ENCODE measurements at places on chromosomes 2 and 18.

GRCh38 chr2:163701399-163702195 lies 34.2 kb downstream of the FIGN start:
- no peak for DNase-seq

DNA sequence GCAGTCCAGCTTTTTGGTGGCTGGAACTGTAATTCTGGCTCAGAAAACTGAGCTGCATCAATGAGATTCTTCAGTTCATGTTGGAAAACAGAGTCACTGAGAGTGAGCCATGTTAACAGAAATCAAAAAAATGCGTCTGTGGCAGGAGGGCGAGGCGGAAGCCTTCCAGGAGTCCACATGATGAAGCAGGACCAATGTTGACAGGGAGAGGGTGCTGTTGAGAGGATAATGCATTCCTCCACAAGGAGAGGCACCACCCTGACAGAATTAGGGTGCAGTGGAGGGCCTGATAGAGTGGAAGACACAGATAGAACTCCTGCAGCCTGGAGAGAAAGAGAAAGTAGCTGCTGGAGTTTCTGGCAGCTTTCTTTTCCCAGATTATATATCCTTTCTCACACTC lies 111.5 kb downstream of the MGAT5 start:
- no peak for DNase-seq

DNA sequence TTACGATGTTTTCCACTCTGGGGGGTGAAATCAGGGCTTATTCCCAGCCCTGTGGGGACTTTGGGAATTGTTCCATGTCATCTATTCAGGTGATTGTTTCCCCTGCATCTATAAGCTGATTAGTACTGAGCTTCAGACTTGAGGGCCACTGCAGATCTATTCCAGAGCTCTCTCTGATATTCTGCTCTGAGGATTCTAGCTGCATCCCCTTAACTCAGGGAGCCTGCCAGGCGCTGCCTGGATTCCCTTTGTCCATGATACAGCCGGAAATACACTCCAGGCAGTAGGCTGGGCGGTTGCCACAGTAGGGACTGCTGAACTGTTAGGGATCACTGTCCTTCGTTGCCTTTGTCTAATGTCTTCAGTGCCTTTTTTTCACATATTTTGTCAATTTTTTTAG lies 31.3 kb downstream of the PTRHD1 start:
- no peak for DNase-seq

- no peak for DNase-seq
These were observed 25.2 kb downstream of the DYTN start for GRCh38 chr2:206692971-206693370.

DNA sequence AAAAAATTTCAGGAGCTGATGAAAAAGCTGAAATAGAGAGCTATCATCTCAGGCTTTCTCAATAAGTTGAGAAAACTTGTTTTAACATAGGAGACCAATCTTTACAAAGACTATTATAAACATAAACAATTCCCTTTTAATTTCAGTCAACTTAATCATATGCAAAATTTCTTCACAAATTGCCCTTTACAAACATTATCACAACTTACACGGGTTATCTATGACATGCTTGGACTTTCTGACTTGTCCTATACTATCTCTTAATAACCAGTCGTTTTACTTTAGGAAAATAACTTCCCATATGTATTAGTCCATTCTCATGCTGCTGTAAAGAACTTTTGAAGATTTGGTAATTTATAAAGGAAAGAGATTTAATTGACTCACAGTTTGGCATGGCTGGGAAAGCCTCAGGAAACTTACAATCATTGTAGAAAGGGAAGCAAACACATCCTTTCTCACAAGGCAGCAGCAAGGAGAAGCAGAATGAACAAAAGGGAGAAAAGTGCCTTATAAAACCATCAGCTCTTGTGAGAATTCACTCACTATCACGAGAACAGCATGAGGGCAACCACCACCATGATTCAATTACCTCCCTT lies 1583.7 kb upstream of the CELF4 start:
- DNase-seq, result no peak

- DNase-seq, result no peak
These were observed 593 bp downstream of the ZNF514 start for GRCh38 chr2:95158891-95159619.

- no peak for DNase-seq
These were observed 55.4 kb downstream of the EML4 start for GRCh38 chr2:42224422-42225067.

DNA sequence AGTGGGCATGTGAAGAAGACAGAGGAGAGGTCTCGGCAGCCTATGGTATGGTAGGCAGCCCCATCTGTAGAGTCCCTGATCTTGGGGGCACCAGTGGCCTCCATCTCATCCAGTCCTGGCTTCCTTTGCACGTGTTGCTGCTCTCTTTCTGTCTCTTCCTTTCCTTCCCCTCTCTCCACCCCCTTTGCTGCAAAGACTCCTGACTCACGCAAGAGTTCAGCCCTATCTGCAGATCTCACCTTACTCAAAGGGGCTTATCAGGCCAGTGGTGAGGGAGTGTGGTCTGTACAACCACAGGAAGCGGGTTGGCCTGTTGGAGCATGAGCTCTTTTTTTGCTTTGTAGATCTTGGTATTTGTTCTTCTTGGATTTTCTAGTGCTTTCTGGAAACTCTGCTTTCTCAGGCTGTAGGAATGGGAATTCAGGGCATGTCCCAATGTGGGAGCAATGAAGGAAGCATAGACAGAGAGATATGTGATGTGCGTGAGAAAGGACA lies 14.6 kb upstream of the NT5DC4 start:
- no peak for DNase-seq

- DNase-seq, result no peak
These were observed 117.5 kb downstream of the GALNT14 start for GRCh38 chr2:31020713-31021112.

- no peak for DNase-seq
These were observed 217.7 kb upstream of the TCF4 start for GRCh38 chr18:55805666-55806065.

DNA sequence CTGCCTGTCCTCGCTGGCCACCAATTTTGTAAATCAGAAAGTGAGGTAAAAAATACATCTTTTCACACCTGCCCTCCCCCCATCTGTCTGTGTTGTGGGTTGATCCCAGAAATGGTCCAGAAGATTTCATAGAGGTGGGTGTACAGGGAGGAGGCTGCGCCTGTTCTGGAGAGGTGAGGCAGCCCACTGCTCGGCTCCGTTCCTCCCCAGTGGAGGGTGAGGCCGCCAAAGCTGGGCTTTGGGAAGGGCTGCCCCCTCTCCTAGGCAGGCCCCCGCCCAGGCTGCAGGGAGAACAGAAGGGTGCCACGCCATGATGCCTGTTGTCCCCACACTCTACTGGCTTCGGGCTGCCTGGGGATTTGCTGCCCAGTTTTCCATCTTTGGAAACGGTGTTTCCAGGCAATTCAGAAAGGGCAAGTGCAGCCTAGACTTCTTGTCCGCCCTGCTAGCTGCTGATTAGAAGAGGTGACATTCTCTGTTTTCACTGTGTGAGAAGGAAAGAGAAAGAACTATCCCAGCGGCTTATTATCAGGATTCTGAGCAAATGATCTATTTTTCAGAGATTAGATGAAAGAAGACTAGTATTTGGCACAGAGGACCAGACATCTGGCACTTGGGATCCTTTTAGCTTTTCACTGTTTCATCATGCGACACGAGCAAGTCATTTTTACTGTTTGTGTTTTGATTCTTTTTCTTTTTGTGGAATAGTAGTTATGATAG lies 18.7 kb downstream of the SMARCAL1 start:
- DNase-seq, result no peak

DNA sequence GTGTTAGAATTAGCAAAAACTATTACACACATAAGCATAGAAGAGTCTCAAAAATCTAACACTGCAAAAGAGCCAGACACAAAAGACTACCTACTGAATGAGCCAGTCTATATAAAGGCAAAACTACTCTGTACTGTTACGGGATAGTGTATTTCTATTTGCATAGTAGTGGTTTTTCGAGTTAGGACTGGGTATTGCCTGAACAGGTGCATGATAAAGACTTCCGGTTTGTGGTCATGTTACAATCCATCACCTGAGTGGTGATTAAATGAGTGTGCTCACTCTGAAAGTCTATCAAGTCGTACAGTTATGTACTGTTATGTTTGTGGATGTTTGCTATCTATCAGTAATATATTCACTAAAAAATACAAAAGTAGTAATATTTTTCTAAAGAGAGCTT lies 523.3 kb upstream of the SYT4 start:
- no peak for DNase-seq

DNA sequence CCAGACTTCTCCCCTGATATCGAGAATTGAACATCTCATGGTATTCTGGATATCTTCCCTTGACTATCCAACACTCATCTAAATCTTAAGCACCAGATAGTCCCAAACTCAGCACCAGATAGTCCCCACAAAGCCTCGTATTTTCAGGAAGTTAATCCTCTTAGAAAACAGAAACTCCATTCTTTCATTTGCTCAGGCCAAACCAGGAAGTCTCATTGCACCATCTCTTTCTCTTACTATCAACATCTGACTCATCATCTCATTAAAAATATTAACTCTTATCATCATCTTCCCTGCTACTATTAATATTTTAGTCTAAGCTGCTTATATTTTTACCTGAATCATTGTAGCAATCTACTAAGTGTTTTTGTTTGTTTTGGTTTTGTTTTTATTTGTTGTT lies 286.4 kb downstream of the GALNT13 start:
- no peak for DNase-seq

DNA sequence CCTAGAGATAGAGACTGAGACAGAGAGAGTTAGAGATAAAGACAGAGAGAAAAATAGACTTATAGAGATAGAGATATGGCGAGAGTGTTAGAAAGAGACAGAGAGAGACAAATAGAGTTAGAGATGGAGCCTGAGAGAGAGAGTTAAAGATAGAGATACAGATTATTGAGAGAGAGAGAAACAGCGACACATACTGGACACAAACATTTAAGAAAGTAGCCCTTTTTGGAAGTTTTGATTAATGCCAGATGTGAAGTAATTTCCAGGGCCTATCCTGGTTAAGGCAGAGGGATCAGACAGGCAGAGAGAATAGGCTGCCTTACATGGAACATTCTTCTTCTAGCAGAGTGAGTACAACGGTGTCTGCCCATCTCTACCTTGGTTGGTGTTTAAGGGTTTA lies 311.6 kb upstream of the CDH7 start:
- no peak for DNase-seq

DNA sequence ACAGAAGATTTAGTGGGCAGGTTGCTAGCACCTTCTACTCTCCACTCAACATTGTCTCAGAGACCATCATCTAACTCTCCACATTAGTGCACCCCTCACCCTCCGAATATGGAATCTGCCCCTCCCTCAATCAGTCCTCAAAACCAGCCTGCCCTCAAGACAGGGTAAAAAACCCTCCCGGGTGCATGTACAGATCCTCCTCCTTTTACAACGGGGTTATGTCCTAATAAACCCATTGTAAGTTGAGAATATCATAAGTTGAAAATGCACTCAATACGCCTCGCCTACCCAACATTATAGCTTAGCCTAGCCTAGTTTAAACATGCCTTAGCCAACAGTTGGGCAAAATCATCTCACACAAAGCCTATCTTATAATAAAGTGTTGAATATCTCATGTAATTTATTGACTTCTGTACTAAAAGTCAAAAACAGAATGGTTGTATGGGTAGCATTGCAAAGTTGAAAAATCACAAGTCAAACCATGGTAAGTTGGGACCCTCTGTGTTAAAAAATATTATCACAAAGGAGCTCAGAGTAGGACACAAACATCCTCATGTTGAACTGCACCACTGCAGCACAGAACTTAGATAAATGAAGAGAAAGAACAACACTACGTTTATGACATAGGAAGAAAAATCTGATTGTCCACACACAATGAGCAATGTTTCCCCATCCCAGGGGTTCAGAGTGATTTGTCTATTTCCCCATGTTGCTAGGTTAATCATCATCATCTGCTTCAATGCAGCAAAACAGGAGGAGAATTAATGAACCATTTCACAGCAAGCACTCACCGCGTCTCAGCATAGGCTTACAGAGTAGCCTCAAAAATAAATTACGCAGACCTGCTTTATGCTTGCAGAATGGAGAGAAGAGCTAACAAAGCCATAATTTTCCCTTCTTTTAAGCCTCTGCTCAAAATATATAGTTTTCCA lies 184.1 kb upstream of the ARL4C start:
- DNase-seq, result no peak

- no peak for DNase-seq
These were observed 14.8 kb downstream of the TWIST2 start for GRCh38 chr2:238862701-238863100.

DNA sequence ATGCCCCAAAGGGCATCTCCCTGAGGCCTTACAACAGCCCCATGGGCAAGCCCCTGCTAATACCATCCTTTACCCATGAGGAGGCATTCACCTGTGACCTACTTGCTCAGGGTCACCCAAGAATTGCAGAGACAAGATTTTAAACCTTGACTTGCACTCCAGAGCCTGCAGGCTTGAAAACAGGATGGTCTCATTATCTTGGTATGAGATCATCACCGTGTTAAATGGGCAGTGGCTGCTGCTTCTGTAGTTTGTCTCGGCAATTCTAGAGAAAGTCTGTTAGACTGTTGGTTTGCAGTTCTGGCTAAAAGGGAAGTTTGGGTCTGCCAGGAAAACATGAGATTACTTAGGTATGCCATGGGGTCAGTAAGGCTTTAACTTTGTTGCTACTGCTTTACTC lies 698.9 kb downstream of the GALR1 start:
- no peak for DNase-seq

GRCh38 chr18:70132999-70133398 lies 72.5 kb downstream of the RTTN start:
- DNase-seq, result no peak

Data from activated CD8-positive, alpha-beta memory T cell treated with anti-CD3 and anti-CD28 coated beads for 4 hours (primary cell).